ENCODE measurements at places on chromosomes 11 and 22. TPM values are rescaled to one million over a fixed set of nuclear protein-coding genes. Genes with fewer than 3 reads are reported as not detected.

DNA sequence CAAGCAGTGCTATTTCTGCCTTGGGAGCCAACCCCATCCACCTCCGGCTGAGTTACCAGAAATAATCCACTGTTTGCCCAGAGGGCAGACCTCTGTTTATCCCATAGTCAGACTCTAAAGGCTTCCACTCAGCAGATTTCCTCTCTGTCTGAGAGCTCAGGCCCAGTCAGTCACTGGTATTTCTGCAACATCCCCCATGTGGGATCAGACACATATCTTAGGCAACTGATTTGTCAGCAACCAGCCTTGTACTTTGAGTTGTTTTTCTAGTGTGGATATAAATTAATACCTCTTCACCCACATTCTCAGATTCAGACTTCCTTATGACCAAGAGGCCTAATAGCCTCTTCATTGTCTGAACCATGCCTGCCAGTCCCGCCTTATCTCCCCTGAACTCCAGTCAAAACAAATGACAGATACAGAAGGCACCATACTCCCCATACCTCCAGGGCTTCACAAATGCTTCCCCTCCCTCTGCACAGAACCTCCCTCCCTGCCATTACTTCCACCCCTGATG lies 193.6 kb downstream of the FAM76B start:
- no peaks in the 10 kb centered on the region for H3K36me3 ChIP-seq
- DNase-seq: no peak
- no peak overlapping the region for H3K27ac ChIP-seq
- no peaks in the 10 kb centered on the region for H3K4me1 ChIP-seq
- H3K27me3 ChIP-seq: no peaks in the 10 kb centered on the region
- H3K4me3 ChIP-seq: no peak overlapping the region

DNA sequence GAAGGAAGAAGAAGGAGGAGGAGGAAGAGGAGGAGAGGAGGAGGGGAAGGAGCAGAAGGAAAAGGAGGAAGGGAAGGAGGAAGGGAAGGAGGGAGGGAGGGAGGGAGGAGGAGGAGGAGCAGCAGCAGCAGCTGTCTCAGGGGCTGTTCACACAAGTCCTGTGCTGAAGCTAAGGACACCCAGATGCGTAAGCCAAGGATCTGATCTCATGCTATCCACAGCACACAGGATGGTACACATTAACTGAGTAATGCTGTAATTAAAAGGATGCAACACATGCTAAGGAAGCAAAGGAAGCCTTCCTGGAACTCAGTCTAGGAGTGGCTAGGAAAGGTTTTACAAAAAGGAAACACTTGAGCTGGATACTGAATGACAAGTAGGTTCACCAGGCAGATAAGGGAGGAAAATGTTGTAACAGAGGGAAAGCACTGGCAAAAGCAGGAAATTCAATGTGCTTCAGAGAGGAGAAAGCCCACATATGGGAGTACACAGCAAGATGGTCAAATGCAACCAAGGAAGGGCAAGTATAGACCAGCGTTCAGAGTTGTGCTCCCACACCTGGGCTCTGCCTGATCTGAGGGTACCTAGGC lies 32.0 kb downstream of the TRIM66 start:
- H3K27ac ChIP-seq: no peak overlapping the region
- no peaks in the 10 kb centered on the region for H3K27me3 ChIP-seq
- H3K36me3 ChIP-seq: 0 out of 2 replicates have a peak, but pooled peaks cover under 1% of the 10 kb centered on the region
- H3K4me3 ChIP-seq: no peak overlapping the region

DNA sequence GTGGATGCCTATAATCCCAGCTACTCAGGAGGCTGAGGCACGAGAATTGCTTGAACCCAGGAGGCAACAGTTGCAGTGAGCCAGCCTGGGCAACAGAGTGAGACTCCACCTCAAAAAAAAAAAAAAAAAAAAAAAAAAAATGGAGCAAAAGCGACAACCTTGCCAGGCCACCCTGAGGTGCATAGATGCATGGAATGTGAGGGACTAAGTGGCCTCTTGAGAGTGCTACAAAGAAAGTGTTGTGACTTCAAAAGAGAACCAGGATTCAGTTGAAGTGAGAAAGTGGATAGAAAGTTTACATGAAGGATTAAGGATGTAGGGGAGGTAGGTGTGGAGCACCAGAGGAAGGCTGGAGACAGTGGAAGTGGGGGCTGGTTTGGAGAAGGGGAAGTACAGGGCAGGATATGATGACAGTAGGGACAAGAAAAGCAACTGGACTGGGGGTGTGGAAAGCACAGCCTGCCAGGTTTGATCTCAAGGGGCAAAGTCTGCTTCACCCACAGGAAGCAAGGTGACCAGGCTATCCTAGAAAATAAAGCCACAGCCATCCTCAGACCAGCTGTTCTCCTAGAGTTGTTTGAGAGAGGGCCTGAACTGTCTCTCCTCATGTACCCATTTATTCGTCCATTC lies 36.0 kb upstream of the OLFML1 start:
- no peak overlapping the region for H3K27ac ChIP-seq
- H3K4me3 ChIP-seq: no peak overlapping the region
- no peaks in the 10 kb centered on the region for H3K27me3 ChIP-seq
- DNase-seq: no peak
- peaks cover 8% of the 10 kb centered on the region for H3K4me1 ChIP-seq

DNA sequence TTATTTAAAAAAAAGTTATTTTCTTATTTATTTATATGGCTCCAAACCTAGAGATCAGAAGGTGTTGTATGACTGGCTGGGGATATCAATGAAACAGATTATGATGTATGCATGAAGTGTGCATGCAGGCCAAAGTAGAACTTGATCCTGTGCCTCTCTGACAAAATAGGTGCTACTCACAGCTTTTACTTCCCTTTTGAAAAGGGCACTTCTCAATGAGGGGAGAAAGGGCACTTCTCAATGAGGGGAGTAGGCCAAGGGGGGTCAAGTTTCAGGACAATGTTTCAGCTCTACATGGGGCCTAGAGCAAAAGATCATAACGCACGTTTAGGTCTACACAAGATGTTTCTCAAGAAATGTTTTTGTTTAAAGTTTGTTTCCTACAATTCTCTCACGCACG lies 397.5 kb downstream of the ETS1 start:
- DNase-seq: no peak
- H3K4me1 ChIP-seq: no peaks in the 10 kb centered on the region
- H3K27me3 ChIP-seq: no peaks in the 10 kb centered on the region
- no peak overlapping the region for H3K4me3 ChIP-seq
- H3K36me3 ChIP-seq: no peaks in the 10 kb centered on the region
- H3K27ac ChIP-seq: no peak overlapping the region

- no peak overlapping the region for H3K4me3 ChIP-seq
- H3K27ac ChIP-seq: no peak overlapping the region
- no peaks in the 10 kb centered on the region for H3K4me1 ChIP-seq
Observed at GRCh38 chr11:72950685-72951084, 136.5 kb downstream of the ATG16L2 start.

DNA sequence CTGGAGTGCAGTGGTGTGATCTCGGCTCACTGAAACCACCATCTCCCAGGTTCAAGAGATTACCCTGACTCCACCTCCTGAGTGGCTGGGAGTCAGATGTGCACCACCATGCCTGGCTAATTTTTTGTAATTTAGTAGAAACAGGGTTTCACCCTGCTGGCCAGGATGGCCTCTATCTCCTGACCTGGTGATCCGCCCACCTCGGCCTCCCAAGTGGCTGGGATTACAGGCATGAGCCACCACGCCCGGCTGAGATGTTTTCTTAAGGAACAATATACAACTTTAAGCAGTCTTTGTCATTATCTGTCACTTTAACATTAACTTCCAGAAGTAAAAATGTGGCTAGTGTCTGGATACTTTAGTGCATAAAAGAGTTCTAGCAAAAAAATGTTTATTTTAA lies 272.6 kb upstream of the FAT3 start:
- no peaks in the 10 kb centered on the region for H3K4me1 ChIP-seq
- H3K4me3 ChIP-seq: no peak overlapping the region
- no peak for DNase-seq

DNA sequence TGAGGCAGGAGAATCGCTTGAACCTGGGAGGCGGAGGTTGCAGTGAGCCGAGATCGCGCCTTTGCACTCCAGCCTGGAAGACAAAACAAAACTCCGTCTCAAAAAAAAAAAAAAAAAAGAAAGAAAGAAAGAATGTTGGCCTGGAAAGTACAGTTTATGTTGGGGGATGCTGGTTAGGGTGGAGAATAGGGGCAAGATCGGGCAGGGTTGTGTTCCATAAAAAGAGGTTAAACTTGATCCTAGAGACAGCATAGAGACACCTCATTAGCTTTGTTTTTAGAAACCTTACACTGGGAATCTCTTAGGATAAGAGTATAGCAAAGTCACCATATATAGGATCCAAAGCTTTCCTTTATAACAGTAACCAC lies 1.9 kb upstream of the FTH1 start:
- H3K27ac ChIP-seq: no peak overlapping the region
- DNase-seq: no peak
- peaks cover 12% of the 10 kb centered on the region for H3K36me3 ChIP-seq
- no peaks in the 10 kb centered on the region for H3K27me3 ChIP-seq
- no peak overlapping the region for H3K4me3 ChIP-seq
- H3K4me1 ChIP-seq: peaks cover 55% of the 10 kb centered on the region

DNA sequence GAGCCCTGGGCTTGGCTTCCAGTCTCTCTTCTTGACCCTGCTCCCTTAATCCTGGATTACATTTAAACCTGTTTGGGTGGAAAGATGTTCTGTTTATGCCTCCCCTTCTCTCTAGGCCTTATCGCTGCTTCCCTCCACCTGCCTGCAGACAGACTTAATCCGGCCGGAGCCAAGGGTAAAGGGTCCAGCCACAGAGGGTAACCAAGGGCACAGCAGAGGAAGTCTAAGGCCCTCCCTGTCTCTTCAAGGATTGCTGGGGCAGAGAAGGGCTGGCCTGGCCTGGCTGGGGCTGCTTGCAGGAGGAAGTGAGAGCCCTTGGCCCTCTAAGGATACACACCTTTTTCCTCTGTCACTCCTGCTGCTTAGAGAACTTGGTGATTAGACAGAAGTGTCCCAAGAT lies 2.1 kb downstream of the GAL3ST3 start:
- H3K4me3 ChIP-seq: no peak overlapping the region
- no peak for DNase-seq
- H3K27ac ChIP-seq: no peak overlapping the region
- peaks cover 34% of the 10 kb centered on the region for H3K4me1 ChIP-seq
- no peaks in the 10 kb centered on the region for H3K27me3 ChIP-seq
- H3K36me3 ChIP-seq: no peaks in the 10 kb centered on the region

GRCh38 chr11:133443206-133443747 lies 89.0 kb downstream of the OPCML start:
- no peaks in the 10 kb centered on the region for H3K36me3 ChIP-seq
- H3K4me1 ChIP-seq: no peaks in the 10 kb centered on the region
- H3K4me3 ChIP-seq: no peak overlapping the region
- no peaks in the 10 kb centered on the region for H3K27me3 ChIP-seq

DNA sequence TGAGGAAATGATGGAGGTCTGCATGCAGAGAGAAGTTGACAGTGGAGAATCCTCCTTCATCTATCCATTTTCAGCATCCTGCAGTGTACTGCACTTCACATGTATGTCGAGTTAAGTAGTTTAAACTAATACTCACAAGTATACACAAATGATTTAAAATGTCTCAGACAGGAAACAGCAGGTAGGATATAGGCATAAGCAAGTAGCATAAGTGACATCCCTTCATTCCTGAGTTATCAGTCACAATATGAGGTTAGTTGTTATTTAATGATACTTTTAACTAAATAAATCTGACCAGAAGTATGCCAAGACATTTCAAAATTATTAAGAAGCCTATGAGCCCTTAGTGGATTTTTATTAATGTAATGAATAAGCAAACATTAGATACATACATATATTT lies 37.4 kb downstream of the MTMR2 start:
- H3K4me3 ChIP-seq: no peak overlapping the region
- no peaks in the 10 kb centered on the region for H3K27me3 ChIP-seq

- no peak for DNase-seq
- H3K4me1 ChIP-seq: no peaks in the 10 kb centered on the region
- H3K27me3 ChIP-seq: no peaks in the 10 kb centered on the region
- H3K4me3 ChIP-seq: no peak overlapping the region
- H3K27ac ChIP-seq: no peak overlapping the region
Observed at GRCh38 chr22:38355275-38355674, 38.0 kb upstream of the CSNK1E start.

- H3K4me1 ChIP-seq: peaks cover 27% of the 10 kb centered on the region
- no peaks in the 10 kb centered on the region for H3K27me3 ChIP-seq
- no peak overlapping the region for H3K27ac ChIP-seq
- DNase-seq: no peak
- no peak overlapping the region for H3K4me3 ChIP-seq
- H3K36me3 ChIP-seq: no peaks in the 10 kb centered on the region
Observed at GRCh38 chr11:33373636-33374035, 116.5 kb downstream of the HIPK3 start.

DNA sequence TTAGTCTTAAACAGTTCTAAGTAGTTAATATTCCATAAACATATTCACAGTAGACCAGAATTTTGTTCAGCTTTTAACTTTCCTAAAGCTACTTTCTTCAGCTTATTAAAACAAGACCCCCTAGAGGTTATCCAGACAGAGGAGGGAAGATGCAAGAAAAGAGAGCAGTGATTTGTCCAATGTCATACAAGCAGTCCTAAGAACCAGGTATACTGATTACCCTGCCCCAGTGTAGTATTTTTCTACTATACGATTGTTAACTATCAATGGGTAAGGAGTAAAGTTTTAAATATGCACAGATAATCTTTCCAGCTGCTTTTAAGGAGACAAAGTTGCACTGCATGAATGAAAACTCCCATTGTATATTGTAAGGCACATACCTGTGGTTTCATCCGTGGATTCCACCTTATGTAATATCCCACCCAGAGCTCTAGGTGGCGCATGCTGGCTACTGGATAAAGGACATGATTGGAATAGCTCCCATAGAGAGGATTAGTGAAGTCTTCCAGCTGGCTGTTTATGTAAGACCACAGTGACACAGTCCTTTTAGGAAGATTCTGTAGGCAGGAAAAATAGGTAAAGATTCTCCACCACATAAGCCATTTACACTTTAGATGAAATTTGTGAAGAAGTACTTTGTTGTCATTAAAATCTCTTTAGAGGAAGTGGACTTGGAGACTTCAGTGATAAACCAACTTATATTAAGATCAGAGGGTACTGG lies 45.6 kb downstream of the CEP57 start:
- H3K36me3 ChIP-seq: peaks cover 93% of the 10 kb centered on the region
- H3K4me1 ChIP-seq: peaks cover 4% of the 10 kb centered on the region
- no peaks in the 10 kb centered on the region for H3K27me3 ChIP-seq

GRCh38 chr22:31102441-31103081 lies 4.8 kb downstream of the SELENOM start:
- H3K36me3 ChIP-seq: no peaks in the 10 kb centered on the region
- H3K27ac ChIP-seq: no peak overlapping the region
- no peak for DNase-seq
- no peak overlapping the region for H3K4me3 ChIP-seq
- peaks cover 7% of the 10 kb centered on the region for H3K4me1 ChIP-seq

GRCh38 chr11:76624500-76625379 lies 45.8 kb downstream of the LRRC32 start:
- H3K4me1 ChIP-seq: peaks cover 31% of the 10 kb centered on the region
- no peak overlapping the region for H3K4me3 ChIP-seq
- no peak for DNase-seq
- no peak overlapping the region for H3K27ac ChIP-seq

C11orf65 gene
- 2.3 TPM for total RNA-seq

SMIM35 gene
- 0.04 TPM for total RNA-seq

KMT2A gene
- 37.6 TPM for total RNA-seq

OR51I1 gene
- not detected for total RNA-seq

ADM2 gene
- 1.4 TPM for total RNA-seq

RCN1 gene
- total RNA-seq: 16.1 TPM

CABP4 gene
- total RNA-seq: not detected

RFPL3 gene
- total RNA-seq: not detected

HSPB2 gene
- total RNA-seq: not detected

ANAPC15 gene
- total RNA-seq: 37.4 TPM

CST6 gene
- total RNA-seq: not detected
